Esophagus mucosa (tissue), 1 donor: ENCODE measurements at places on chromosomes 1 and 21. TPM values are rescaled to one million over a fixed set of nuclear protein-coding genes. Genes with fewer than 3 reads are reported as not detected.

The MCOLN3 gene
- total RNA-seq = 0.36 TPM

The KCNE1 gene
- 0.28 TPM for total RNA-seq

The CLEC20A gene
- not detected for total RNA-seq

The OR6K3 gene
- not detected for total RNA-seq

The OR10J1 gene
- not detected for total RNA-seq

The TMEM269 gene
- 0.08 TPM for total RNA-seq

The NHLH1 gene
- 0.08 TPM for total RNA-seq

The HES5 gene
- 1.3 TPM for total RNA-seq

The EXTL1 gene
- not detected for total RNA-seq

The SCMH1 gene
- total RNA-seq = 13.0 TPM

The SGIP1 gene
- 1.4 TPM for total RNA-seq

The THEM5 gene
- total RNA-seq = 0.32 TPM

The COL9A2 gene
- total RNA-seq = 0.64 TPM

The SYT6 gene
- not detected for total RNA-seq

The GABPB2 gene
- total RNA-seq = 10.6 TPM

The TXLNA gene
- total RNA-seq = 37.0 TPM

The INKA2 gene
- 2.7 TPM for total RNA-seq

The S100A2 gene
- total RNA-seq = 4,166 TPM

The FMO2 gene
- total RNA-seq = 113 TPM

The NPL gene
- 11.5 TPM for total RNA-seq

The CLCNKA gene
- 0.08 TPM for total RNA-seq

The GUCA2A gene
- total RNA-seq = not detected

The SETSIP gene
- not detected for total RNA-seq

The IBA57 gene
- total RNA-seq = 6.9 TPM

The NUP210L gene
- 0.04 TPM for total RNA-seq

The OR2T11 gene
- total RNA-seq = not detected

The AGT gene
- total RNA-seq = 0.12 TPM

The VSIG8 gene
- total RNA-seq = 1.2 TPM

The TEDDM1 gene
- not detected for total RNA-seq

The TNFAIP8L2 gene
- not detected for total RNA-seq

The ZSWIM5 gene
- total RNA-seq = 0.56 TPM

The PSRC1 gene
- 10.9 TPM for total RNA-seq

The IL22RA1 gene
- 10.7 TPM for total RNA-seq

The ANKRD45 gene
- not detected for total RNA-seq

The RSPH1 gene
- 0.24 TPM for total RNA-seq

The SH2D1B gene
- 3.4 TPM for total RNA-seq

The IL23R gene
- 0.12 TPM for total RNA-seq

The IGSF21 gene
- not detected for total RNA-seq

The TMPRSS3 gene
- total RNA-seq = 0.32 TPM

The ECM1 gene
- 438 TPM for total RNA-seq

The CFAP74 gene
- not detected for total RNA-seq

The MSTO1 gene
- total RNA-seq = 16.7 TPM

The CRP gene
- not detected for total RNA-seq

The PLEKHN1 gene
- total RNA-seq = 26.4 TPM

The TTC13 gene
- 6.6 TPM for total RNA-seq

The NTNG1 gene
- 0.48 TPM for total RNA-seq

The NUDT4B gene
- total RNA-seq = not detected

The CR1L gene
- total RNA-seq = not detected

The TRABD2B gene
- 0.64 TPM for total RNA-seq
